Omental fat pad (tissue), 4 donors: ENCODE measurements at places on chromosomes 1 and 21. TPM values are rescaled to one million over a fixed set of nuclear protein-coding genes. Genes with fewer than 3 reads are reported as not detected.

ADAM30 gene
- not detected for total RNA-seq

DNA sequence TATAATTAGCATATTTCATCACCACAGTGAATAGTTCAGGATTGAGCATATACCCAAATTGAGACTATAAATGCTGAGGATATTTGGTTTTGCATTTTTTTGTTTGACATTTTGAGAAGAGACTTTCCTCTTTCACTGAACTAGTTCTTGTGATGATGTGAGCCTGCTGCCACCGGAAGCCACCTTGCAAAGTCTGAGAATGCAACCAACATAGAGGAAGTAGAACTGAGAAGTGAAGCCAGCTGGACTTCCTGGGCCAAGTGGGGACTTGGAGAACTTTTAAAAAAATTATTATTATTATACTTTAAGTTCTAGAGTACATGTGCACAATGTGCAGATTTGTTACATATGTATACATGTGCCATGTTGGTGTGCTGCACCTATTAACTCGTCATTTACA lies 102.3 kb downstream of the RPE65 start:
- no peak for DNase-seq

- no peak for DNase-seq
These were observed 24.7 kb downstream of the CLIC4 start for GRCh38 chr1:24769656-24770651.

- no peak for DNase-seq
These were observed 2.1 kb upstream of the SSX2IP start for GRCh38 chr1:84692391-84692790.

DNA sequence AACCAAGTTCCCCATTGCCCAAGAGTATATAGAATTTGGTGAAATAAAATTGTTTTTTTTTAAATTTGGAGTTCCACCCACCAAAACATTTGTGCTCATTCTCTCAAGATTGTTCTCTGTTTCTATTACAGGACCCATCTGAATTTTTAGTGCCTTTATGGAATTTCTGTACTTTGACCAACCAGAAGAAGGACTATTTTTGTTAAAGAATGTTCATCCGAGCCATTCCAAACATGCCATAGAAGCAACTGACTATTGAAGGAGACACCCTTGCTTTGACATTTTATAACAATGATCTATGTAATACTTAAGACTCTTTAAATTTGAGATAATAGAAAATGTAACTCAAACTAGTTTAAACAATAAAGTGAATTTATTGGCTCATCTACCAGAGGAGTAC lies 655.7 kb upstream of the ADAMTS5 start:
- DNase-seq = no peak

DNA sequence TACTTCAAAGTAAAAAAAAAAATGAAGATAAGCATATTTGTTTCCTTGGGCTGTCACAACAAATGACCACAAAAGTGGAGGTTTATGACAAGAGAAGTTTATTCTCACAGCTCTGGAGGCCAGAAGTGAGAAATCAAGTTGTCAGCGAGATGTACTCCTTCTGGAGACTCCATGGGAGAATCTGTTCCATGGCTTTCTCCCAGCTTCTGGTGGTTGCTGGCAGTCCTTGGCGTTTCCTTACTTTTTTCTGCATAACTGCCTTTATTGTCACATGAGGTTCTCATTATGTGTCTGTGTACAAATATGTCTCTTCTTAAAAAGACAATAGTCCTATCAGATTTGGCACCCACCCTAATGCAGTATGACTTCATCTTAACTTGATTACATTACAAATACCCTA lies 398.3 kb downstream of the KCNT2 start:
- DNase-seq = no peak

DNA sequence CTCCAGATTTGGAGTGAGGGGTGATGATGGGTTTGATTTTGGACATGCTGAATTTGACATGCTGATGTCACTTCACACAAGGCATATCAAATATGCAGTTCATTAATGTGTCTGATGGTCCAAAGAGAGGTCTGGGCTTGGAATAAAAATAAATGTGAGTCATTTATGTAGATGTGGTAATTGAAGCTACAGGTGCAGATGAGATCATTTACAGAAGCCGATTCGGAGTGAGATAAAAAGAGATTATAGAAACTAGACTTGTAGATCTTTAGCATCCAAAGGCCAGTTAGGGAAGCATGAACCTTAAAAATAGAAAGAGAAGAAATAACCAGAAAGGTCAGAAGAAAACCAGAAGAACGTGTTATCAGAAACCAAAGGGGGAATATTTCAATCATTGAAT lies 350.9 kb upstream of the ZP4 start:
- DNase-seq = no peak

GRCh38 chr1:20733360-20733975 lies 965 bp upstream of the SH2D5 start:
- DNase-seq = no peak

DNA sequence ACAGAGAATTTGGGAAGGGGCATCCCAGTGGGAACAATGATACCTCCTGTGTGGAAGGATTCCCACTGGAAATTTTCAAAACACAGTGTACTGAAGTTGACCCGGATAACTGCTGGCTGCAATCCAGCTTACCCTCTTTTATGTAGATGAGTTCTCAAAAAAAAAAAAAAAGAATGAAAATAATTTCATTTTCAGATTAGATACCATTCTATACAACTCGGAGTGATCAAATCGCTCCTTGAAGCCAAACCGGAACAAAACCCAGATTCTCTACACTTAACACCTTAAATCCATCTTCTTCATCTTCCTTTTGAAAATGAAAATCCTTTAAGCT lies 69.1 kb downstream of the KAZN start:
- no peak for DNase-seq

DNA sequence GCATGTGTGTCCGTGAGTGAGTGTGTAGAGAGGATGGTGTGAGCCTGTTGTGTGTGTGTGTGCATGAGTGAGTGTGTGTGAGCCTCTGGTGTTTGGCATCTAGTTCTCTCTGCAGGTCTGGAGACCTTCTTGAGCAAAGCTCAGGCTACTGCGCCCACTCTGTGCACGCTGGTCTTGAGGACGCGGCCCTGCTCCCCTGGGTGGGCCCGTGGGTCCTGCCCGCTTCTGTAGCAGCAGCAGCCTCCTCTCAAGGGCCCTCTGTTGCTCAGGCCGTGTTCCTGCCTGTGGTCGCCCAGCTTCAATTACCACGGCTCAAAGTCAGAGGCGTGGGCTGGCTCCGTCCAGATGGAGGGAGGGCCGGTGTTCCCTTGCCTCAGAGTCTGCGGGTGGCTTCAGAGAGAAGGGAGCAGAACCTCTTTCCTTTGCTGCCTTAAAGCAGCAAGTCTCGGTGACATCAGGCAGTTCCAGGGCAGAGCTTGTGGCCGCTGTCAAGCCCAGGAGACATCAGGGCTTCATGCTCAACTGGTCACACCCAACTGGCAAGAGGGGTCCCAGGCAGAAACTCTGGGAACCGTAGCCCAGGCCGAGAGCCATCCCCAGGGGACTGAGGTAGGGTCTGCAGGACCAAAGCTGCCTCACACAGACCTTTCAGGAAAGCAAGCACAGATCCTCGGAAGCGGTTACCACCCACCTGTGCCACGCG lies 270.6 kb upstream of the VAMP3 start:
- no peak for DNase-seq

- DNase-seq = no peak
These were observed 24.6 kb upstream of the LYPLAL1 start for GRCh38 chr1:219149009-219149577.

- no peak for DNase-seq
These were observed 57.9 kb upstream of the IRF2BP2 start for GRCh38 chr1:234667600-234668576.

DNA sequence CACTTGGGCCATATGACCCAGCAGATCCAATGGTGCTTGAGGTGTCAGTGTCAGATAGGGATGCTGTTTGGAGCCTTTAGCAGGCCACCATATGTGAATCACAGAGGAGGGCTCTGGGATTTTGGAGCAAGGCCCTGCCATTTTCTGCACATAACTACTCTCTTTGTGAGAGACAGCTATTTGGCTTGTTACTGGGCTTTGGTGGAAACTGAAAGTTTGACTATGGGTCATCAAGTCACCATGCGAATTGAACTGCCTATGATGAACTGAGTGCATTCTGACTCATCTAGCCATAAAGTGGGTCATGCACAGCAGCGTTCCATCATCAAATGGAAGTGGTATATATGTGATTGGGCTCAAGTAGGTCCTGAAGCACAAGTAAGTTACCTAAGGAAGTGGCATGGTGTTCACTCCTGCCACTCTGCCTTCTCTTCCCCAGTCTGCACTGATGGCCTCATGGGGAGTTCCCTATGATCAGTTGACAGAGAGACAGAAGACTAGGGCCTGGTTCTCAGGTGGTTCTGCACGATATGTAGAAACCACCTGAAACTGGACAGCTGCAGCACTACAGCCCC lies 447.3 kb downstream of the AGBL4 start:
- DNase-seq = no peak
